ENCODE measurements at places on chromosomes 2 and 18. TPM values are rescaled to one million over a fixed set of nuclear protein-coding genes. Genes with fewer than 3 reads are reported as not detected.

- DNase-seq = no peak
These were observed 104.1 kb upstream of the ITGA6 start for GRCh38 chr2:172323256-172323655.

DNA sequence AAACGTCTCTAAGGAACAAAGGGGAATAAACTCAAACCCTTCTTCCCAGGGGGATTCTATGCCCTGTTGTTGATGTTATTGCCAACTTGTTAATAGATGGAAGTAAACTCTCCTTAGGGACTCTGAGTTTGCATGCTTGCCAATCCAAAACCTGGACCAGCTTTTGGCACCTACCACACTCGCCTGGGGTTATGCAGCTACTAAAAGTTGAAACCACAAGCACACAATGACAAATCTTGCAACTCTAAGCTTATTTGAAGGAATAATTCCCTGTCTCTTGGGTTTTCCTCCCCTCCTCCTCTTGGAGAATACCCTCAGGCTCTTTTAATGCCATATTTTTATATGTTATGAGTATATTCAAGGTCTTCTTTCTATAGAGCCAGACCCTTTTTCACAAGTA, 484.1 kb downstream of the FBXO15 start:
- DNase-seq = no peak

DNA sequence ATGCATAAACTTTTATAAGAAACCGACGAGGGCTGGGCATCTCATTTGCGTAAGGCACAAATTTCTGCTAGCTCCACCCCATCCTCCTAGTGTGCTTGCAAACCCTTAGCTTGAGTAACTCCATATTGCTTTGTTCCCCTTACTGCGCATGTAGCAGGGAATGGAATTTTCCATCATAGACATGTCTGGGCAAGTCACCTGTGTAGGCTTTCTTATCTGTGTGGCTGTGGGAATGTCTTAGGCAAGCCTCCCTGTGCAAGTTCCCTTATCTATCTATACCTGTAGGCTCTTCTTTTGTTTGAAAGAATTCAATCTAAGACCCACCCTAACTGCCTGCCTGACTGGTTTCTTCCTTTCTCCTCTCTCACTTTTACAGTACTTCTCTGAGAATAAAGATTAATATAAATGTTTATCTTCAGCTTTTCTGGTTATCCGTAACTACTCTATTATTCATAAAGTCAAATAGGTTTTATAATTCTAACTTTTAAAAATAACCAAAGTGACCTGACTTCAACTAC, 217.6 kb upstream of the FIGN start:
- DNase-seq = no peak

- DNase-seq = no peak
These were observed 593.9 kb upstream of the ZNF804A start for GRCh38 chr2:184004289-184004947.

GRCh38 chr2:33478968-33479731, 2.7 kb downstream of the RASGRP3 start:
- peak; percentile 12 for DNase-seq

DNA sequence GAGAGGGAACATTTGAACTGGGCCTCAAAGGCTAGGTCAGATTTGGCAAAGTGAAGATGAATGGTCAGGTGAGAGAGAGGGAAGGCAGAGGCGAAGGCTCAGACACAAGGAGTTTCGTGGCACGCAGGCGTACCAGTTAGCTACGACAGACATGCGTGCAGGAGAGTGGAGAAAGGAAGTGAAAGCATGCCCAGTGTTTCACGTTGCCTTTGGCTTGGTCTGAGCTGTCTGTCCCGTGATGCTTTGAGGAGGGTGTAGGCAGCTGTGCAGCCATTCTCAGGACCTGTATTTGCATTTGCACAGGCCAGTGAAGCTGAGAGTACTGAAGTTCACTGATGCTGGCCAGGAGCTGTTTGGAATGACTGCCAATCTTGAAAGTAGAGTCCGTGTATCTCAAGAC, 69.5 kb downstream of the HNRNPLL start:
- no peak for DNase-seq

Gene ZAP70
- 3.5 TPM for total RNA-seq

Gene SP9
- not detected for total RNA-seq

Measured in mucosa of descending colon (tissue), 3 donors.